ENCODE measurements at places on chromosomes 4 and X.

GRCh38 chr4:94590493-94590892 lies 138.8 kb downstream of the PDLIM5 start:
- DNase-seq: no peak

DNA sequence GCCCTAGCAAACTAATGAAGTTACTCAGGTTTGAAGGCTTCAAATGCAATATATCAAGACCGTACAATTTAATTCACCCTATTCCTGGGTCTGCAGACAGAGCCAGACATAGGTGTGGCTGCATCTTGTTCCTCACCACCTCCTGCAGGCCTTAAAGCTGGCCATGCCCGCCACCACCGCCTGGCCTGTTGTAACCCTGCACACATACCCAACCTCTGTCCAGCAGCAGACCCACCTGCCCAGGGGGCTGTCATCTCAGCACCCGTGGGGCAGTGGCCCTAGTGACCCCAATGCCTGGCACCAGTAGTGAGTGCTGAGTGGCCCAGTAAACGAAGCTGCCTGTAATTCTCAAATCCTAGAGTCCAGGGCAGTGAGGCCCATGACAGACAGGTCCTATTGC lies 40.7 kb downstream of the ZBTB49 start:
- no peak for DNase-seq

DNA sequence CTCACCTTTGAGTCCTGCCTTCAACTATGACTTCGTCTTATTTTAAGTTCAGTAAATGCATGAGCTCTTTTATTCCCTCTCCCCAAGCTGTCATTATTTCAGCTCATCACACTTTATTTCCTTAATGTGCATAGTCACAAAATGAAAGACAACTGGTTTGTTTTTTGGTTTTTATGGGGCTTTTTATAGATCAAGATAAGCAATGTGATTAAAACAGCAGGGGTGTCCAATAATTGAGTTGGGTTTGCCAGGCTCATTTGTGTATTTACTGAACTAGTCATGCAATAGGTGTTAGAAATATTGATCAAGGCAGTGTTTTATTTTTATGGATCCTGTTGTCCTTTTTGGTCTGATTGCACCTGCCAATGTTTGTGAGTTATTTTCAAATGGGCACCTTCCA lies 102.2 kb downstream of the FRMPD4 start:
- DNase-seq: no peak

DNA sequence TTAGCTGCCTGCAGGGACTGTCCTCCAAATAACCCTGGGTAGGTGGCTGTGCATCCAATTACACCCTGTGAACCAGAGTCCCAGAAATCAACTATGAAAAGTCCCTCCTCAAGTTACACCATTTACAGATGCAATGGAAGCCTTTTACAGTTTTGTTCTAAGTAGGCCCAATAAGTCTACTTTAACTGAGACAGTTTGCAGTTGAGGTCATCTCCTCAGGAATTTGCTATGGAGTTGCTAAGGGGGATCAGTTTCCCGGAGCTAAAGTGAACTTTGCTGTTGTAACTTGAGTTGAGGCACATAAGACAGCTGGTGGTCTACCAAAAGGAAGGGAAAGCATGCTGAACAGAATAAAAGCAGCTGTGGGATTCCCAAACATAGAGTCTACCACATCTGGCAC lies 121.6 kb upstream of the STK26 start:
- no peak for DNase-seq

- no peak for DNase-seq
Observed at GRCh38 chr4:173508386-173509035, 21.5 kb downstream of the HAND2 start.

- DNase-seq: no peak
Observed at GRCh38 chr4:96894621-96895020, 1054.7 kb downstream of the PDHA2 start.

GRCh38 chr4:116603096-116603495 lies 482.3 kb downstream of the TRAM1L1 start:
- DNase-seq: no peak

- DNase-seq: no peak
Observed at GRCh38 chr4:117908306-117909207, 125.7 kb upstream of the NDST3 start.

GRCh38 chrX:11137543-11138139 lies 26.5 kb downstream of the HCCS start:
- DNase-seq: no peak

DNA sequence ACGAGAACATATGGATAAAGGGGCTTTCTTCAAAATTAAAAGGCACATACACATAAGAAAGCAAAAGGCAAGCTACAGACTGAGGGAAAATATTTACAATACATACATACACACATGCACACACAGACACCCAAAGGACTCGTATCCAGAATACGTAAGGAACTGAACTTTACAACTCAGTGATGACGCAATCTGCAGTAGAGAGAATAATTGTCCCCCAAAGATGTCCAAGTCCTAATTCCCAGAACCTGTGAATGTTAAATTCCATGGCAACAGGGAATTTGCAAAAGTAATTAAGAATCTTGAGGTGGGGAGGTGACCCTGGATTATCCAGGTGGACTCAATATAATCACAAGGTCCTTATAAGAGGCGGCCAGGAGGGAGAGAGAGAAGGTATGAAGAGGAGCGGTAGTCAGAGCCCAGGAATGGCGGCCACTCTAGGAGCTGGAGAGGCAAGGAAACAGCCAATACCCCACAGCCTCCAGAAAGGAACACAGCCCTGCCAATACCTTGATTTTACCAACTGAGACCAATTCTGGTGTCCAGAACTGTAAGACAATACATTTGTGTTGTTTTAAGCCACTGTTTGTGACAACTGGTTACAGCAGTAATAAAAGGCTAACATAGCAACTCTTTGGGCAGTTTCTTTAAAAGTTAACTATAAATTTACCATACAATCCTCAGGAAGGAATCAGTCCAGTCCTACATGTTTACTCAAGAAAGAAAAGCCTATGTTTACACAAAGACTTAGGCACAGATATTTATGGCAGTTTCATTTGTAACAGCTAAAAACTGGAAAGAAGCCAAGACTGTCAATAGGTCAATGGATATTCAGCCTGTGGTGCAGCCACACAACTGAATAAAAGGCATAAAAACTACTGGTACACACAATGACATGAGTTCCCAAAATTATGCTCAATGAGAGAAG lies 27.3 kb upstream of the STS start:
- no peak for DNase-seq

GRCh38 chr4:84879651-84880200 lies 86.8 kb downstream of the WDFY3 start:
- DNase-seq: no peak

DNA sequence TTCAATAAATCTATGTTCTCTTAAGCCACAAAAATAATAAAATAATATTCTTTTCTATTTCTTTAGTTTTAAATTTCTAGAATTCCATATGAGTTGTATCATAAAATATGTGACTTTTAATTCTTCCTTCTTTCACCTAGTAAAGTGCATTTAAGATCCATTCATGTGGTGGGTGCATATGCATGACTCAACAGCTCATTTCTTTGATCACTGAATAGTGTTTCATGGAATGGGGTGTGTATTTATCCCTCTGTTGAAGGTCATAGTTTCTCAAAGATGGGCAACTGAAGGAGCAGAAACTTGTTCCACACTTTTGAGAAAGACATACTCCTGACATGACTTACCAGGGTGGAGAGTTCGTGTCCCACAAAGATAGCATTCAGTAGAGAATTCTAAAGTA lies 1230.3 kb upstream of the AGA start:
- DNase-seq: no peak

DNA sequence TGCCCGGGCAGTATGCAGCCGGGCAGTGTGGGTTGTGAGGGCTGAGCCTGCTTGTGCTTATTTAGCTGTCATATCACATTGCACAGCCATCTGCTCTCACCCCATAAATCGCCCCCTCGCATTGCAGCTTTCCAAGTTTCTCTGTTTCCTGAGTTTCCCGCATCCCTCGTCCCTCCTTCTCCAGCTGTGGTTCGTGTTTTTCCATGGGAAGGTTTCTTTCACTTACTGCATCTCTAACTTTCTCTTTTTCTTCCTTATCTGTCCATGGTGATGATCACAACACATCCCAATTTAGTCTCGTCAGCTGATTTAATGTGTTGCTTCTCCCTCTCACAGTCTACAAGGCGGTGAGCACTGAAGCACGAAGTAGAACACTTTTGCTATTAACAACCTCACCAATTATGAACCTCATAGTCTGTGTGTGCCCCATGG lies 118.1 kb downstream of the ENPP6 start:
- DNase-seq: no peak

- no peak for DNase-seq
Observed at GRCh38 chrX:7112071-7112470, 35.4 kb upstream of the STS start.

DNA sequence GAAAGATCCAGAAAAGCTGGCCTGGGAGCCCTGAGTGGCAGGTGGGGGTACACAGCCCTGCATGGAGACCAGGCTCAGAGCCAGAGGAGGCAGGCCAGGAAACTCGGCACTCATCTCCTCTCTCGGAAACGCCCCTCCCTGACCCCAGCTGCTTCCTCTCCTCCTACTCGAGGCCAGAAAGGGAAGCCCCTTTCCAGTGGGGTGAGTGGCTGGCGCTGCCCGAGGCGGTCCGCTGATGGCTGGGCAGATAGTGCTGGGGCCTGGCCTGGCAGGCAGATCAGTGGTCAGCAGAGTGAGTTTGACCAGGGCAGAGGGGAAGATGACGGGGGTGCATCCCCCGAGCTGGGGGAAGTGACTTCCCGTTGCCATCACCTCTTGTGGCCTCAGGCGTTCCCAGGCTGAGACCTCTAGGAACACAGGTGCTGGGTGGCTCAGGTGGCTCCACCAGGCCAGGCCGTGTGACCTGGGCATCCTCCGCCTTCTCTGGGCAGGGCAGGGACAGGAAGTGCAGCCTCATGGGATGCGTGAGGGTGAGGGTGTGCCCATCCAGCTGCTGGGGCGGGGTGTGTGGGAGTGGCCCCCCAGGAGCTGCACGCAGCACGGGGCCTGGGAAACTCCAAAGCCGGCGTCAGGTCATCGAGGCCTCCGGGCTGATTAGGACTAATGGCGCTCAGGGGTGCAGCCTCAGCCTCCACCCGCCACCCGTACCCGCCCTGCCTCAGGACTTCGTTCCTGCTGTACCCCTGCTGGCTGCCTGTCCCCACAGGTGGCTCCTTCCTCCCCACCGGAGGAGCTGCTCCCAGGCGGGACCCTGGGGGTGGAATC lies 5.7 kb downstream of the SH3BP2 start:
- no peak for DNase-seq

DNA sequence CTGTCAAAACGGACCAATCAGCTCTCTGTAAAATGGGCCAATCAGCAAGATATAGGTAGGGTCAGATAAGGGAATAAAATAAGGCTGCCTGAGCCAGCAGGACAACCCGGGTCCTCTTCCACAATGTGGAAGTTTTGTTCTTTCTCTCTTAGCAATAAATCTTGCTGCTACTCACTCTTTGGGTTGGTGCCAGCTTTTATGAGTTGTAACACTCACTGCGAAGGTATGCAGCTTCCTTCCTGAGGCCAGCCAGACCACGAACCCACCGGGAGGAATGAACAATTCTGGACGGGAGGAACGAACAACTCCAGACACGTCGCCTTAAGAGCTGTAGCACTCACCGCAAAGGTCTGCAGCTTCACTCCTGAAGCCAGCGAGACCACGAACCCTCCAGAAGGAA lies 287.8 kb downstream of the RAPGEF2 start:
- DNase-seq: no peak

DNA sequence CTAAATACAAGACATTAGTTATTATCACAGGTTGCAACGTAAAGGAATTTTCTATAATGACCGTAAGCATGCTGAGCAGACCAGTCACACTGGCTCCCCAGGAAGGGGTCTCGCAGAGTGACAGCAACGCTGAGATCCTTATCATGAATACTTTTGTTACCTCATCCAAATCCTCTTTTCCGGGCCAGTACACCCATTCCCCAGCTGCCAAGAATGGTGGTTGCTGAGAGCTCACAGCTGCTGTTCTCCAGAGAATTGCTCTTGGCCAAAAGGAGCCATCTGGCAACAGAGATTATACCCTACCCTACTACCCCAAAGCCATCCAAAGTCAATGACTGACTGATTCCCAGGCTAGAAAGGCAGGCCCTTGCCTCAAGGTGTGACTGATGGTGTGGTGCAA lies 91.6 kb downstream of the FUNDC1 start:
- no peak for DNase-seq

- no peak for DNase-seq
Observed at GRCh38 chrX:148282504-148282903, 217.9 kb upstream of the AFF2 start.

GRCh38 chrX:74536152-74536831 lies 78.1 kb downstream of the RLIM start:
- no peak for DNase-seq

DNA sequence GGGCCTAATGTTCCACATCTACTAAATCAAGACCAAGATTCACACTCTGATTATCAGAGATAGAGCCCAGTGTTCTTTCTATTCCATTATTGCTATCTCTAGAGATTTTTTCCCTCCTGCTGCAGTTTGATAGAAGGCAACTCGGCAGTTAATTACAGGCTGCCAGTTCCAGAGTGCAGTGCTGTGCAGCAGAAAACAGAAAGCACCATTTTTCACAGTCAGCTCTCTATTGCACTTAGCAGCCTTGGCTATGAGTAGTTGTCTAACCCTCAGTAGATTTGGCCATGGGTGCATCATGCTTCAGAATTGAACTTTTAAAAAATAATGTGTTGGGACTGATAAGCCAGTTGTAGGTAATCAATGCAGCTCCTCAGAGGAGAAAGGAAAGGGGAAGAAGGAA lies 295.3 kb downstream of the MID1IP1 start:
- no peak for DNase-seq

DNA sequence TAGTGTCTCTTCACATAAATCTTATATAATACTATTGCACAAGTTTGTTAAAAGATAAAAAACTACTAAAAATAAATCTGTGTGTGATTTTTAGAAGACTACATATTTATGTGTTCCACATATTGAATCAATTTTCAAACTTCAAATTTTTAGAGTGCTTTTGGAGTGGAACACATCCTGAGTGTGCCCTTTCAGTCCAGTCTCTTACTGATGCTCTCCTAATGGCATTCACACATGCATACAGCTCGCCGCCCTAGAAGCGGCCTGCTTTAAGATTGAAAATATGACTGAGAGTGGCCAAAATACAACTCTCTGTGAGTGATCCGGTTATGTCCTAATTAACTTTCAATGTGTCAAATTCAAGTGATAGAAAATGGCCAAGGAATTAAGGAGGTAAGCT lies 628.8 kb downstream of the ANKRD50 start:
- no peak for DNase-seq

DNA sequence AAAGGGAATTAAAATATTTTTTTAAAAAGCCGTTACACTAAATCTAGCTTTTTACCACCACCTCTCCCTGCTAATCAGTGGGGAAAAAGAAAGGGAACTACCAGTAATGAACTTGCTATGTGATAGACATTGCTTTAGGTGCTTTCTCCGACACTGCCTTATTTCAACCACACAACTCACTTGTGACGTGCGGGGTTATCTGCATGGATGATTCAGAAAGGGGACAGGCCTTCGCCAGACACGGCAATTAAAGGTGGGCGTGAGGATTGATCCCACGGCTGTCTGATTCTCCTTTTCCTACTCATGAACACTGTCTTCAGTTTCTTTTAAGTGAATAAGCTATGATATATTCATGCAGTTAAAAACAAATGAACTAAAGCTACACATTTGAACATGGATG lies 882 bp upstream of the CXCR3 start:
- DNase-seq: peak; percentile 20

GRCh38 chr4:82892467-82892802 lies 1.5 kb upstream of the SEC31A start:
- DNase-seq: no peak

GRCh38 chr4:119665752-119666151 lies 37.1 kb upstream of the PDE5A start:
- DNase-seq: no peak

- DNase-seq: no peak
Observed at GRCh38 chrX:15915959-15916703, 61.5 kb upstream of the AP1S2 start.

- no peak for DNase-seq
Observed at GRCh38 chrX:52424656-52425055, 55.8 kb downstream of the XAGE2 start.
